ENCODE measurements at places on chromosomes 3 and 15. TPM values are rescaled to one million over a fixed set of nuclear protein-coding genes. Genes with fewer than 3 reads are reported as not detected.

Gene FRG2C
- not detected for total RNA-seq

Gene ERICH6
- total RNA-seq: under 0.01 TPM

Gene SLITRK3
- not detected for total RNA-seq

Gene PLSCR2
- total RNA-seq: 0.21 TPM

Gene DPPA2
- not detected for total RNA-seq

Gene NMNAT3
- 11.3 TPM for total RNA-seq

Gene HRG
- not detected for total RNA-seq

Gene ZIC1
- total RNA-seq: not detected

Gene RTP4
- not detected for total RNA-seq

Gene PLXND1
- total RNA-seq: 5.5 TPM

Gene ERC2
- not detected for total RNA-seq

Gene STRA6
- total RNA-seq: 0.96 TPM

Gene DOCK3
- total RNA-seq: 0.24 TPM

Gene GADL1
- total RNA-seq: not detected

Gene SRGAP3
- 22.6 TPM for total RNA-seq

Gene MYLK
- total RNA-seq: 41.4 TPM

Gene HACL1
- total RNA-seq: 18.3 TPM

Gene TYRO3
- total RNA-seq: 5.5 TPM

Gene DUOX2
- total RNA-seq: 1.9 TPM

Gene RBP2
- total RNA-seq: not detected

Gene MEIS2
- total RNA-seq: 4.9 TPM

Gene MUSTN1
- not detected for total RNA-seq

Gene KCNMB3
- total RNA-seq: 0.21 TPM

Gene SPSB4
- under 0.01 TPM for total RNA-seq

Gene EDC3
- total RNA-seq: 4.0 TPM
